ENCODE measurements at places on chromosomes 3 and 15.

GRCh38 chr3:56966104-56966503 lies 94.4 kb upstream of the SPATA12 start:
- no peak overlapping the region for H3K27ac ChIP-seq
- H3K36me3 ChIP-seq = no peaks in the 10 kb centered on the region
- H3K4me1 ChIP-seq = no peaks in the 10 kb centered on the region
- H3K27me3 ChIP-seq = no peaks in the 10 kb centered on the region

DNA sequence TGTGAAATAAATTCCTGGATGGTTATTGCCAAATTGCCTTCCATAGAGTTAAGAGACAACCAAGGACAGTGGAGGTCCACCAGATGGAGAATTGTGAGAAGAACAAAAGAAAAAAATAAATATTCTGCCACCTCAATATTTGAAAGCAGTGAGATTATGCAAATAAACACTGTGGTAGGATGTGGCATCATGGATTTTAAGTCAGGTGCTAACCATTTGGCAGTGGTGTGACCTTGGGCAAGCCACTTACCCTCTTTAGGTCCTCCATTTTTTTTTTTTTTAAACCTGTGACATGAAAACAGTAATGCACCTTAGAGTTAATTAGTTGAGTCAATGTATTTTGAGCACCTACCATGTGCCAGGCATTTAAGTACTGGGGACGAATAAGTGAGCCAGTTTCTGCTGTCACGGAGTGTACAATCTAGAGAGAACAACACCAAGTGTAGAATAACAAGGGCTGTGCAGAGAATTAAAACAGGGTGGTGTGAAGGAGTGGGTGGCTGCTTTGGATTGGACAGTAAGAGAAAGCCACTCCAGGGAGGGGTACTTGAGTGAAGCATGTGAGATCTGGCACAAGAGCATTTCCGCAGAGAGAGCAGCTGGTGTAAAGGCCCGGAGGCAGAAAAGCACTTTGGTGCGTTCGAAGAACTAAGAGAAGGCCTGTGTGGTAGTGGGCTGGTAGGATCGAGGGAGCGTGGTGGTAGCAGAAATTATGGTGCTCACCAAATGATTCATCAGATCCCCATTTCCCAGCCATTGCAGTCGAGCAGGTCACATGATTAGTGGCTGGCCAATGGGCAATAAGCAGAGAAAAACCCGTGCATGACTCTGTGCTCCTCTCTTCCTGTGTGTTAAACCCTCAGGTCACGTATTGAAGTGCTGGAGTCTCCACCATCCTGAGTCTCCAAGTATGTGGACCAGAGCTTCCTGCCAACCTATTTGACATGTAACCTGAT lies 39.2 kb downstream of the CCK start:
- H3K27me3 ChIP-seq = no peaks in the 10 kb centered on the region
- H3K36me3 ChIP-seq = peaks cover 22% of the 10 kb centered on the region
- H3K27ac ChIP-seq = no peak overlapping the region
- H3K4me1 ChIP-seq = peaks cover 23% of the 10 kb centered on the region

GRCh38 chr3:157442729-157443128 lies 6.1 kb downstream of the PTX3 start:
- H3K27ac ChIP-seq = no peak overlapping the region
- no peak overlapping the region for H3K4me3 ChIP-seq
- no peak for DNase-seq

DNA sequence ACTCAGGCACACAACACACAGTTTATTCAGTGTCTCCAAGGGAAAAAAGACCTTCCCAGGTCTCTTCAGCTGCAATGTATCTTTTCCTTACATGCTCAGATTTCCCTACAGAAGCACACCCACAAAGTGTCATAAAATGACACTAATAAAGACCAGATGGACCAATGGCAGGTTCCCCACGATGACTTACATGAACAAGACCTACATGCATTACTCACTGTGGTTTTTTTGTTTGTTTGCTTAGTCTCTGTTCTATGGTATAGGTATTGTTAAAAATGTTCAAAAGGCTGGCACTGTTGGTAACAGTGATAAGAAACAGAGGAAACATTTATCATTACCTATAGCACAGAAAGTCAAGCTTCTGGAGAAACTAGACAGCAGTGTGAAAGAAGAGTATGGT lies 318.2 kb upstream of the TMCO5A start:
- H3K4me3 ChIP-seq = no peak overlapping the region
- DNase-seq = no peak
- no peak overlapping the region for H3K27ac ChIP-seq

- H3K36me3 ChIP-seq = no peaks in the 10 kb centered on the region
- H3K27ac ChIP-seq = no peak overlapping the region
- H3K4me3 ChIP-seq = no peak overlapping the region
Measured at GRCh38 chr3:29468187-29468586, 187.3 kb downstream of the RBMS3 start.

Measured in sigmoid colon (tissue), 7 donors.